ENCODE measurements at places on chromosomes 7 and 10.

DNA sequence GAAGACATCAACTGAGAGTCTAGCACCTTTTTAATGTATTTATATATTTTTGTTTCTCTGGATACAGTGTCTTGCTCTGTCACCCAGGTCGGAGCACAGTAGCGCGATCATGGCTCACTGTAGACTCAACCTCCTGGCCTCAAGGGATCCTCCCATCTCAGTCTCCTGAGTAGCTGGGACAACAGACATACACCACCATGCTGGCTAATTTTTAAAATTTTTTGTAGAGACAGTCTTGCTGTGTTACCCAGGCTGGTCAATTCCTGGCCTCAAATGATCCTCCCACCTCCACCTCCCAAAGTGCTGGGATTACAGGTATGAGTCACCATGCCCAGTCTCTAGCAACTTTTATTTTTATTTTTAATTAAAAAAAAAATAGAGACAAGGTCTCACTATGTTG lies 51.4 kb upstream of the ANLN start:
- no peak for DNase-seq

GRCh38 chr10:47042780-47043750 lies 131.8 kb downstream of the PTPN20 start:
- no peak for DNase-seq

GRCh38 chr10:44660271-44660670 lies 250.9 kb upstream of the TMEM72 start:
- no peak for DNase-seq

- DNase-seq, result no peak
Measured at GRCh38 chr10:62650411-62650810, 154.1 kb upstream of the ADO start.

DNA sequence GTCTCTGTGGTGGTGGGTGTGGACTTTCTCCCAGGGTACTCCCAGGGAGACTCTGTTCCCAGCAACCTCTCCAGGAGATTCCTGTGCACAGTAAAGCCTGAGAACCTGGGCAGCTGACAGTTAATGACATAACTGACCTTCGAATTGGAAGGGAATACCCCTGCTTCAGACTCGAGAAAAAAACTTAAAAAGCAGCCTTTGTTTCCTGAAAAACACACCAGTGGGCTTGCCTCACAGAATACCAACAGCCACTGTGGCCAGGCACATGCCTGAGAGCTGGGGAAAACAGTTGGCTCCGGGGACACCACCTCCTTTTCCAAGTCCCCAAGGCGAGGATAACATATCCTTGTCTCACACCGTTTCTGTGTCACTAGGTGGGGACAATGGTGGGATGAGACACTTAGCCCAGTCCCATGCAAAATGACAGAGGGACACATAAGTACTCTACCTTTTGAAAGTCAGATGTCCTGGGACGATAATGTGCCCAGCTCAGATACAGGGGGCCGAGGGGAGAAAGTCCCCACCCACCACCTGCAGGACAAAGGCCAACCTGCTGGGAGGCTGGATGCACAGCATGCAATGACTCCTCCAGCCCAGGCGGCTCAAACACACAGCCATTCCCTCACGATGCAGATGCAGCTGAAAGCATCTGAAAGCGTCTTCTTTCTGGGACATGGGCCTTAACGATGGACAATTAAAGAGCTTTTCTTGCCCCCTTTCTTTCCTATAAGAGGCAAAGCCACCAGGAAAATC lies 65.6 kb downstream of the HIPK2 start:
- no peak for DNase-seq

DNA sequence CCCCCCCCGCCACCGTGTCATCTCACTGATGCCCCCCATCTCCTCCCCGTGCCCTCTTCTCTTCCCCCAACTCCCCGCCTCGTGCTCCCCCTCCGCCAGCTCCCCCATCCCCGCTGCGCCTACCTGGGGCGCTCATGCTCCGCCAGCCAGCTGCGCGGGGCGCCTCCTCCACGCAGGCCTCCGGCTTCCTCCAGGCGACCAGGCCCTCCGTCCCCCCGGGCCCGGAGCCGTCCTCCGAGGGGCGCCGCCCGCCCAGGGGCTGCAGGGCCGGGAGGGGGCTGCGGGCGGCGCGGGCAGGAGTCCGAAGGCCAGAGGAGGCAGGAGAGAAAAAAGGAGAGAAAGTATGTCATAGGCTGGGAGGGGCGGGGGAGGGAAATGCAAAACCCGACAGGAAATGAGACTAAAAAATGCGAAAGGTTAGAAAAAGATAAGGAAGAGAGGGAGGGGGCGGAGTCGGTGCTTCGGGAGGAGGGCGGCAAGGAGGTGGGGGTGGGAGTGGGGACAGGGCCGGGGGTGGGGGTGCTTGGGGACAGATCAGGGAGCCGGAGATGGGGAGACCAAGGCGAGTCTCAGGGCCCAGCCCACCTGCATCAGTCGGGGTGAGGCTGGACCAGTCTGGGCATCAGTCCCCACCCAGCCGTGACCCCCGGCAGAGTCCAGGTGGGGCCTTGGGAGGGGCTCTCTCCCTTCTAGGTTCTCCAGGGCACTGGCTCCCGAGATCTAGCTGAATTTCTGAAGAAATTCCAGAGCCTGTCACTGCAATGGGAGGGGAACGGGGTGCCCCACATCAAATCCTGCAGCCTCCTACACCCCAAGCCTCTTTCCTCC lies at the start of gene CARD11:
TSS of gene CARD11 (minus strand) at position 324 of the 828 bp plus-strand sequence. CDS start 85,361 bp downstream, outside the sequence.
- DNase-seq, result no peak

GRCh38 chr7:5625938-5626337 lies 155.5 kb downstream of the RNF216 start:
- DNase-seq, result no peak

DNA sequence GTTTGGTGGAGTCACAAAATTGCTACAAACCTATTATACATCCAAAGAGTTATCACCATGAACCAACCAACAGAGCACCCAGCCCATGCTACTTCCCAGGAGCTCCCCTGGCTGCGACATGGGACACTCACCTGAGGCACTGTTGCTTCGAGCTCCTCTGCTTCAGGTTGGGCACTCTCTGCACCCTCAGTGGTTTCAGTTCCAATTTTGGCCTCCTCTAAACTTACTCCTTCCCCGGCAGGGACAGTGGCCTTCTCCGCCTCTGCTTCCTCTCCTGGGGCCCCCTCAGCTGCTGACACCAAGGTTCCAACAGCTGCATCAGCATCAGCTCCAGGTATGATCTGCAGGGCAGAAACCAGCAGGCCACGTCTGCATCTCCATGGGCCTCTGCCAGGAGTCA lies 120.4 kb upstream of the TARP start:
- no peak for DNase-seq

DNA sequence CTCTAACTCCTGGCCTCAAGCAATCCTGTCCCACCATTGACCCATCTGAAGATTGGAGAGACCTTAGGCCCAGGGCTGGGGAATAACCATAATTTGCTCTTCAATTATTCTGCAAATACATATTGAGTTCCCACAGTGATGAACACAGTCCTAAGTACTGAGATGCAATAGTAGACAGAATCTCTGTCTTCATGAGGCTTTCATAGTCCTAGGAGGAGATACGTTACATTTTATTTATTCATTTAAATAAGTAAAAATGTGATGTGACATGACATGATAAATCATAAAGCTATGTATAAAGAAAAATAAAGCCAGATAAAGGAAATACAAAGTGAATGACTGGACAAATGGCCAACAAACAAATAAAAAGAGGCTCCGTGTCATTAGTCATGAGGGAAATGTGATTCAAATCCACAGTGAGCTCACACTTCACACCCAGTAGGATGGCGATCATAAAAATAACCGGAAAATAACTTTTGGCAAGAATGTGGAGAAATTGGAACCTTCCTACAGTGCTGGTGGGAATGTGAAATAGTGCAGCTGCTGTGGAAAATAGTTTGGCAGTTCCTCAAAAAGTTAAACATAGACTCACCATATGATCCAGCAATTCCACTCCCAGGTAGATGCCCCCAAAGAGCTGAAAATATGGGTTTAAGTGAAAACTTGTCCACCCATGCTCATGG lies 52.1 kb upstream of the JCAD start:
- no peak for DNase-seq
